Stimulated activated CD8-positive, alpha-beta memory T cell treated with anti-CD3 and anti-CD28 coated beads, Interleukin-15, amount 100 ng/mL, for 48 hours (primary cell): ENCODE measurements at places on chromosomes 4 and X.

DNA sequence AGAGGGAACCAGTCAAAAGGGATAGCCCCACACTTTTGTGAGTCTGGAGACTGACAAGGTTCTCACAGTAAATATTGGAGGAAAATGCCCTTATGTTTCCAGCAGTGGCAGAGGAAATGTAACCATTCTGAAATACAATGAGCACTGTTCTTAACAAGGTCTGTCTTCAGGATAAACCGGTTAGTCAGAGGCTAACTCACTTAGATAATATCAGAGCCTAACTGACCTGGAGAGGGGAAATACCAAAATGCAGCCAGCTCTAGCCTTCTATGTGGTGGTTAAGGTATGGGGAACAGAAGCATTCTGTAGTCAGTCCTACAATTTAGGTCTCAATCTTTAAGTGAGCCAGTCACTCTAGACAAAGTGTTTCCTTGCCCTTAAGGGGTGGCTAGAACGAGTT is 70.8 kb downstream of the TBCK start:
- no peak for DNase-seq

GRCh38 chr4:41260116-41260733 is 3.5 kb downstream of the UCHL1 start:
- DNase-seq: no peak

GRCh38 chrX:28847423-28847822 is 260.2 kb downstream of the IL1RAPL1 start:
- DNase-seq: no peak

GRCh38 chrX:155148724-155149537 is 67.3 kb upstream of the VBP1 start:
- DNase-seq: no peak

DNA sequence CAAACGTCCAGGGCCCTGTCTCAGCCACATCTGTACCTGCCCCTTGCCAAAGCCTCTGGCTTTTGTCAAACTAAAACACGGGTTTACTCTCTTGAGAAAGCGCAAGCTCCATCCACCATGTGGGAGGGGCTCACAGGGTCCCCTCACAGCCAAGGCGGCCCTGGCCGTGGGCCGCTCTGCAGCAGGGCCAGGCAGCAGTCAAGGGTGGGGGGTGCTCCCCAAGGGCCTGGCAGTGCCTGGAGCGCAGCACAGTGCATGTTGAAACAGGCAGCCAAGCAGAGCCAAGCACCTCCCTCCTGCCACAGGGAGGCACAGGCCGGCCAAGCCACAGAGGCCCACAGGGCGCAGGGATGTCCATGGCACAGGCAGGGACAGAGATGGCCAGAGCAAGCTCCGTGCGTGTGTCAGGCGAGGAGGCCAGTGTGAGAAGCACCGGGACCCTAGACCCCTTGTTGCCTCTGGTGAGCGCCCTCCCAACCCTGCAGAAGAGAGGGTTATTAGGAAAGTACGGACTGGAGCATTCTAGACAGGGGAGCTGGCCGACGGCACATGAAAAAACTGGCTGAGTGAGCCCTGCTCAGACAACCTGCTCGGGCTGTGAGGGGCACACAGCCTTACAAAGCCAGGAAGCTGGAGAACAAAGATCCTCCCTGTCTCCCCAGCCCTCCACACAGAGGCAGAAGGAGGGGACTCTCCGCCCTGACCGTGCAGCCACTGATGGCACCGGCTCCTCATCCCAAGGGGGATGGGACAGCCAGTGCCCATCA is 39.0 kb downstream of the FAM53A start:
- no peak for DNase-seq

DNA sequence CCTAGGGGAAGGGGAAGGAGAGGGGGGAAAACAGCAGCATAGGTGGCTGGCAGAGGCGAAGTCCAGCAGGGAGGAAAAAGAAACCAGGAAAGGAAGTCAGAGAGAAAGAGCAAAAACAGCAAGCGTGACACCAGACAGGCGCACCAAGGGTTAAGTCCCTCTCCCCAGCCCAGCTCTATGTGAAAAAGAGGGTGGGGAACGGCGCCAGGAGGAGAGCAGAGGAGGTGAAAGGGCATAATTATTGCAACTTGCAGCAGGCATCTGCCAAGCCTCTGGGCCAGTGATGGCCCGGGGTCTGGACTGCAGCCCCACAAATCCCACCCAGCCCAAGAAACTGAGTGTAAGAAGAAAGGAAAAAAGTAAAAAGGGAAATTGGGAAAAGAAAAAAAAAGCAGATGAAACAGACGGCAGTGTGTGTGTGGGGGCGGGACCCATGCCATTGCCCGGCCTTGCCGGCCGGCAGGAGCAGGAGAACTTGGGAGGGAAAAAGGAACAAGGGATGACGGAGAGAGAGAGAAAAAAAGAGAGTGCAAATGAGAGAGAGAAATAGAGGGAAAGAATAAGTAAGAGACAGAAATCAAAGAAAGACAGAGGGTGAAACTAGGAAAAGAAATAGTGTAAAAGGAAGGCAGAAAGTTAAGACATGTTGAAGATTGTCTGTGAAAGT is 14.1 kb upstream of the RHOXF2 start:
- DNase-seq: no peak

DNA sequence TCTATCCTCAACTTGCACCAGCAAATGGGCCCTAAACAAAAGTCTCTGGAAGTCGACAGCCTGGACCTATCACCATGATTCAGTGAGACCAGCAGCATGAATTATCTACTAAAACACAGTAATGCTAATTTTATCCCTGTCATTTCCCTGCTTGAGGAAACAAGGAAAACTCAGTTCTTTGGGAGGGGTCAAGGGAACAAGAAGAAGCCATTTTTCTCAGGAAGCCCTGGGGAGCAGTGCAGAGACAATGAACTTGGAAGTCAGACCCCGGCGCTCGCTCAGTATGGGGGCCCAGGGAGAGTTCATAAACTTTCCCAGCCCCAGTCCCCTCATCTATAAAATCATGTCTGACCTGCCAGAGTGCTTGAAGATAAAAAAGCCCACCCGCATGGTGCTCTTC is 50.4 kb downstream of the DCTD start:
- DNase-seq: no peak

GRCh38 chrX:101677028-101677427 is 17.4 kb upstream of the ARMCX2 start:
- no peak for DNase-seq

DNA sequence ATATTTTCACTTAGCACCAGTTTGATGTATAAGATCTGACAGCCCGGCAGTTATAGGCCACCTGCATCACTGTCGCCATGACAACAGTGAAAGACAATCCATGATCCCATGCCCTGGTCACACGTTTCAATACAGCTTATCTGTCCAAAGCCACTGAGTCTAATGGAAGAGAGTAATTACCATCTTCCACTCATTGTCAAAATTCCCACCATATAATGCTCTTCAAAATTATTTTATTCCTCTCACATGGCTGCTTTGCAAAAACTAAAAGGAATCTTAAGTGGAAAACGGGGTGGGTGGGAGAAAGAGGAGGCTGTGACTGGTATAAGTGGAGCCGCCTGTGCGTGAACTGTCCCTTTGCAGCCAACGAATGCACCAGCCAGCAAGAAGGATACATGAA is 44.2 kb downstream of the MAML3 start:
- DNase-seq: no peak

DNA sequence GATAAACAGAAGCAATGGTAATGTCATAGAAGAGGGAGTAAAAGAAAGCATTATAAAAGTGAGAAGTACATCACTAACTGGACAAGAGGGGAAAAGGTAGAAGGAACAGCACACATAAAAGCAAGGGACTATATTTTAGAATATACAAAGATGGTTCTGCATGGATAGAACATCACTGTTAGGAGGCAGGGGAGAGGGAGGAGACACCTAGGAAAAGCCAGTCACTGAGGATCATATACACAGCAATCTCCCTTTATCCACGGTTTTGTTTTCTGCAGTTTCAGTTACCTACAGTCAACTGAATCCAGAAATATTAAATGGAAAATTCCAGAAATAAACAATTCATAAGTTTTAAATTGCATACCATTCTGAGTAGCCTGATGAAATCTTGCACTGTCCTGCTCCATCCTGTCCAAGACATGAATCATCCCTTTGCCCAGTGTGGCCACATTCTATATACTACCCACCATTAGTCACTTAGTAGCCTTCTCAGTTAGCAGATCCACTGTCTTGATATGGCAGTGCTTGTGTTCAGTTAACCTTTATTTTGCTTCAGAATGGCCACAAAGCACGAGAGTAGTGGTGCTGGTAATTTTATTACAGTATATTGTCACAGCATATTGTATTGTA is 74.2 kb downstream of the PPA2 start:
- DNase-seq: no peak

- DNase-seq: no peak
Measured at GRCh38 chrX:40663078-40663740, 15.8 kb upstream of the CXorf38 start.

GRCh38 chr4:152956650-152957436 is 20.7 kb downstream of the FHDC1 start:
- DNase-seq: no peak
